A172 (cell line): ENCODE measurements at places on chromosomes 12 and 14. TPM values are rescaled to one million over a fixed set of nuclear protein-coding genes. Genes with fewer than 3 reads are reported as not detected.

- no peak for DNase-seq
Measured at GRCh38 chr12:54649825-54650224, 1.7 kb upstream of the DCD start.

PTMS gene
- total RNA-seq = 86.8 and 166 TPM in 2 replicates

DNA sequence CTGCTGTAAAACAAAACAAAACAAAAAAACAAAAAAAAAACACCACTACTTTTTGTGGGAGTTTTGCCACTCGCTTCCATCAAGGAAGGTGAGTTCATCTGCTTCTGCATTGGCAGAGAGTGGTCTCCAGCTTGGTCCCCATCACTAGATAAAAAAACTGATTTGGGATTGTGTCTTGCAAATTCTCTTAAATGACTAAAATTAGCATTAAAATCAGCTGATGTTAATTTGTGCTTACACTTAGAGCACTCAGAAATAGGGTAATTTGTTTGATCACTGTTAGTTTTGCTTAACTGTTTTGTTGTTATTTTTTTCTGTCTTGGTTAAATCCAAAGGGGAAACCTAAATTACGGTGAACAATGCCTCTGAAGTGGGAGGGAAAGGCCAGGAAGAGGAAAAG is 1048.0 kb downstream of the LRFN5 start:
- DNase-seq = no peak

ITPK1 gene
- 9.2 and 12.7 TPM in 2 replicates for total RNA-seq

ESPL1 gene
- total RNA-seq = 19.1 and 29.4 TPM in 2 replicates

MYF6 gene
- not detected in 2 replicates for total RNA-seq

GRCh38 chr12:71455028-71455737 is 15.6 kb downstream of the LGR5 start:
- no peak for DNase-seq

DNA sequence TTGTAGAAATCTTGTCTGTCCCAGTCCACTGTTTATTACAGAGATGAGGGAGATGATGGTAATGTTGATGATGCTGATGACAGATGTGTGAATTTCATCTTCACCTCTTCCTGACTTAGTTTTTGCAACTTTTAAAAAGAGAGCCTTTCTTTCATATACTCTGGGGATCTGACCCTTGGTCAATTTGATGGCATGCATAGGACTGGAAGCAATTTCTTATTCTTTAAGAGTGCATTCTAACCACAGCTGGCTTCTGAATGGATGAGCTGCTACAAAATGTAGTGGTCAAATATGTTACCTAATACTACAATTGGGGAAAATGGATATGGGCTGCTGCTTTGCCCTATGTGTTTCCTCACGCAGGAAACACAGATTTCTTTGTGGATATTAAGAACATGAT is 80.8 kb downstream of the MYRFL start:
- DNase-seq = no peak

ACOT6 gene
- total RNA-seq = not detected in 2 replicates

P3H3 gene
- total RNA-seq = 6.9 and 7.4 TPM in 2 replicates
